RPMI7951 (cell line): ENCODE measurements at places on chromosomes 1 and 21. TPM values are rescaled to one million over a fixed set of nuclear protein-coding genes. Genes with fewer than 3 reads are reported as not detected.

Gene TPTE
- total RNA-seq, result 2.4 and 3.1 TPM in 2 replicates

Gene AADACL3
- not detected in 2 replicates for total RNA-seq

Gene MATN1
- 0.20 and 0.48 TPM in 2 replicates for total RNA-seq

Gene F13B
- 0.24 TPM in 1 of 2 replicates, not detected in the other for total RNA-seq

Gene ACOT11
- 0.39 and 0.60 TPM in 2 replicates for total RNA-seq

Gene LCE6A
- not detected in 2 replicates for total RNA-seq

Gene EDARADD
- 0.49 and 1.7 TPM in 2 replicates for total RNA-seq

Gene SLC25A34
- 0.12 and 0.29 TPM in 2 replicates for total RNA-seq

Gene SLAMF1
- 0.12 TPM in 1 of 2 replicates, not detected in the other for total RNA-seq

Gene PEX19
- total RNA-seq, result 29.2 and 35.6 TPM in 2 replicates

Gene TFF2
- not detected in 2 replicates for total RNA-seq

DNA sequence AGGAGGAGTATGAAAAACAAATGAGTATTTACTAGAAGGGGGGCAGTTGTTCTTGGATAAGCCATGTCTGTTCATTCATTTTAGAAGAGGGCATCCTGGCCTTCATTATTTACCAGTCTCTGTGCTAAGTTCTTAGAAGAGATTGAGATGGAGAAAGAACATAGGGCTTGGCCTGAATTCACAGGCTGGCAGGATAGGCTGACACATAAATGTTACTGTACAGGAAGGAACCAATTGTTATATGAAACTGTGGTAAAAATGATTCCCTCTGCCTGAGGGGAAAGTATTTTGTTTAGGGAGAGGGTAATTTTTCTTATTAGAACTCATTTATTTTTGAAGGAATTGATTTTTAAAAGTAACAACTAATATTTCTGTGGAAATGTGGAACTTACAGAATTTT is 99.5 kb downstream of the MAN1A2 start:
- no peak for DNase-seq

DNA sequence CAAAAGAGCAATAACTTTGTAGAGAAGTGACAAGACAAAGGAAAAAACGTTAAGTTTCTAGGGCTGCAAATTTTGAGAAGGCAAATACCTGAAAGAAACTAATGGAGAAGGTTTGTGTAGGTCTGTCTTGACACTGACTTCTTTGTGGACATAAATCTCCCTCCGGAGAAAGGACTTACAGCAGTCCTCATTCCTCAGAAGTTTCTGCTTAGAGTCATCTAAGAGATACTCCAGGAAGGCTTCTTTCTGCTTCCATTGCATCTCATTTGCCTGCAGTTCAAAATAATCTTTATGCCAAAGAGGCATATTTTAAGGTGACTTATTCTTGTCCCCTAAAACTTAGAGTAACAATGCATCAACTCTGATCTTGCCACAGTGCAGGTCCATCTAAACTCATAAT is 4.4 kb upstream of the C4BPB start:
- DNase-seq, result no peak

GRCh38 chr21:45551316-45551715 is 9.1 kb upstream of the SLC19A1 start:
- DNase-seq, result peak; percentile 72

DNA sequence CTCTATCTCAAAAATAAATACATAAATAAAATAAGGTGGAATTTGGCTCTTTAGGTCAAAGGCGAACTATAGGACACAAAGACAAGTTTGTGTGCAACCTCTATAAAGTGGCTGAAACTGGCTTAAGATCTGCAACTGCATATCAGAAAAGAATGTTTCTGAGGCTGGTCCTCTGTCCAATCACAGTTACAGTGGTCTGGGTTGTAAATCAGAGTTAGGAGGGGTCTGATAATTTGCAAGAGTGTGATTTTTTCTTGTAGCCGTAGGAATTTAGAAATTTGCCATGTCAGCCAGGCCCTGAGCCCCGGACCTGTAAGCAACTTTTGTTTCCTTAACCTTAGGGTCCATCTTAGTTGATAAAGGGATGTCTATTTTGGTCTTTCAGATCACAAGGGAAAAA is 27.8 kb downstream of the CMPK1 start:
- no peak for DNase-seq

GRCh38 chr1:243475966-243476365 is 220.1 kb downstream of the SDCCAG8 start:
- peak; percentile 61 for DNase-seq

DNA sequence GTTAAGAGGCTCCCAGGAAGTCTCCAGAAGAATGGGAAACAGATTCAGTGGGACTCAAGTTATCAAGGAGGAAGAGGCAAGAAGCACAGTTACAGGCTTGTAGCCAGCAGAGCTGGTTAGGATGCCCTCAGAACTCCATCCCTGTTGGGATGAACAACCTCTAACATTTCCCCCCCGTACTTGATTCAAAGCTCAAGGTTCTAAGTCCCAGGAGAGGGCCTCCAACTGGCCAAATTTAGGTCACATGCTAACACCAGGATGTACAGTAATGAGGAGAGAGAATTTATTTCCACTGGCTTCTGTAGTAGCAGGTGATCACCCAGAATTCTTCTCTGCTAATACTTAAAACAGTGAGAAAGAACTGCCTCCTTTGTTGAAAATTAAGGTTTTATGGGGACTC is 22.3 kb upstream of the HSPA13 start:
- DNase-seq, result no peak

GRCh38 chr1:160437432-160438316 is 37.3 kb downstream of the VANGL2 start:
- DNase-seq, result no peak

GRCh38 chr1:206555473-206555935 is 48.2 kb downstream of the RASSF5 start:
- no peak for DNase-seq

GRCh38 chr1:227010645-227011044 is 70.6 kb downstream of the COQ8A start:
- DNase-seq, result no peak

DNA sequence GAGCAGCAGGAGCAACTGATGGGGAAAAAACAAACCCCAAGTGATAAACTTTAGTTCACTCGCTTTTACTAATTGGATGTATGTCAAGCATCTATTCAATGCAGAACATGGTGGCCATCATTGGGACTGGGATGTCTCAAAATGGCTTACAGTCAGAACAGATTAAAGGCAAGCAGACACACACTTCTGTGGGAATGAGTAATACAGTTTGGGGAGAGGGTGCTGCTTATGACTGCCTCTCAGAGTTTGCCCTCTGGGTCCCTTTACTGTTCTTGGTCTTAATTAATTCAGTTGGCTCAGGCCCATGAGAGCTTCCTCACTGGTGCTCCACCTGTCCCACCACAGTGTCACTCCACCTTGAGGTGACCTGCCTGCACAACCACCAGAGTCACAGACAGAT is 119.5 kb downstream of the TBX19 start:
- no peak for DNase-seq

- DNase-seq, result peak; percentile 46
Observed at GRCh38 chr1:89523572-89524368, 859 bp upstream of the LRRC8B start.

DNA sequence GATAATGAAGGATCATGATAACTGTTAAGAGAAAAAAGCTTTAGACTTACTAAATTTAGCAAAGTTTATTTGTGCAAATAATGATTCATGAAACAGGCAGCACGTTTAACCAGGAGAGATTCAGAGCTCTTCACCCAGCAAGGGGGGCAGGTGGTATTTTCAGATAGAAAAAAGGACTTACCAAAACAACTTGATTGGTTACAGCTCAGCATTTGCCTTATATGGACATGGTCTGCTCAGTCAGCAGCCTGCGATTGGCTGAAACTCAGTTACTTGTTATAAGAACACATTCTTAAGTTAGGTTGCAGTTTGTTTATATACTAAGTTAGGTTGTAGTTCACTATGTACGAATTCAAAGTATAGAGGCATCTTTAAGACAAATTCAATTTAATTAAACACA is 165.6 kb downstream of the DUSP10 start:
- peak; percentile 49 for DNase-seq

DNA sequence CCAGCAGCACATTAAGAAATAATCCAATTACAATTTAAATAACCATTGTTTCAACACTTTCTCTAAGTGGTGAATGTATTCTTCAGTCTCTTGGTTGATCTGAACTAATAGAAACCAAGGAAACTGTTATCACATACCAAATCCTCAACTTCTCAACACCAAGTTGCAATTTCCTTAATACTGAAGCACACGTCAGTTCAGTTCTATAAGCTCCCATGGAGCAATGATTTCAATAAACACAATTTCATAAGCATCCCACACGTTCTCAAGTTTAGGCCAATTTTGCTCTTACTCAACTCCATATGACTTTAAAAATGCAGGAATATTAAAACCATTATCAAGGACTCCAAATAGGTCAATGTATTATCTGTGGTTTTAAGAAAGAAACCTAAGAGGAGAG is 5.8 kb upstream of the ERG start:
- DNase-seq, result no peak

DNA sequence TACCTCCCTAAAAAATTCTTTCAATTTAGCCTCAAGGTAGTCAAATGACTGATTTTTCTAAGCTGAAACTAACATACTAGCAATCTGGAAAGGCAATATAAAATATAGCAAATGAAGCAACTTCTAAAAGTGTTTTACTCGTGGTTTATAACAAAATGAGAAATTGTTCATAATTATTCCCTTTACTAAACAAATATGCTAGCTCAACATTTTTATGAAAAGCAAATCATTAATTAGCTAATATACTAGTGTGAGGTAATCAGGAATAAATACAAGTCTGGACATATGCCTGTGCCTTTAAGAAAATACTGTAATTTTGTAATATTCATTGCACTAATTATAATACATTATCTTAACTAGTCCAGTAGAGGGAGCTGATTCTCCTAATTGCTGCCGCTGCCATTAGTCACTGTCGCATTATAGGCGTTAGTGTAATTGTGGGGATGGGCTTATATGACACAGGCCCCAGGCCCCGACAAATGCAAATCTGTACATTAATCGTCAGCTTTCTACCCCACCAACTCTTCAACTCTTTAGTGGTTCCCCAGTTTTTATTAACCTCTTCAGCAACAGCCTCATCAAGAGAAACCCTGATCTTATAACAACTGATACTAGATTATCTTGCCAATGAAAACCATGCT is 160.9 kb downstream of the GABPA start:
- peak; percentile 14 for DNase-seq

DNA sequence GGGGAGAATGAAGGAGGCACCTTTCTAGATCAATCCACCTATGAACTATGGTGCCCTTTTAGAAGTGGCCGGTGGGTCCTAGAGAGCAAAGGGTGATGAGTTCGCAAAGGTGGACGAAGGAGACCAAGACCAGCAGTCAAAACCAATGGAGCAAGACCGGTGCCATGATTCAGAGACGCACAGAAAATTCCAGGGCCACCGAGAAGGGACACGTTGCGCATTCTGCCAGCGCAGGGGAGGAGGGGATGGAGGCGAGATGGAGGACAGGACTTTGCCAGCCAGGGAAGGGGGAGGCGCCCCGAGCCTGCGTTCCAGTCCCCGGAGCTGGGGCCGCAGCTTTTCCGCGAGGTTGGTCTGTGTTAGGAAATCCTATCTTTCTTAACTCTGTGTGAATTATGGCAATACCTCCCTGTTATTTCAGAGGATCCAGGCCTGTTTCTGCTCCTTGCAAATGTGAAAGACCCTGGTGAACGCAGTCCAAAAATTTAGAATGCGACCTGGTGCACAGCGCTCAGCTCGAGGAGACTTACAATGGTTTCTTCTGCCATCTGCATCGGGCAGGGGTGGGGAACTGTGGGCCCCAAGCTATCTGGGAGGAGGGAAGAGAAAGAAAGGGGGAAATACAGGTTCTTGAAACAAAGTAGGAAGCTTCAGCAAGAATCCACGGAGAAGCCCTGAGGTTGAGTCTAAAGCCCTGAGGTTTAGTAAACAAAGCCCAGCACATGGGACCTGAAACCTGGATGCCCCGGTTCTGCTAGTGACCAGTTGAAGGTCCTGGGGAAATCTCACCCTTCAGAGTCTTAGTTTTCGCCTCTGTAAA is 129.4 kb downstream of the MRPS6 start:
- no peak for DNase-seq

GRCh38 chr1:21174654-21175323 is 1.9 kb downstream of the EIF4G3 start:
- DNase-seq, result peak; percentile 40

GRCh38 chr1:211476200-211476849 is 15.6 kb downstream of the RD3 start:
- DNase-seq, result peak; percentile 55

DNA sequence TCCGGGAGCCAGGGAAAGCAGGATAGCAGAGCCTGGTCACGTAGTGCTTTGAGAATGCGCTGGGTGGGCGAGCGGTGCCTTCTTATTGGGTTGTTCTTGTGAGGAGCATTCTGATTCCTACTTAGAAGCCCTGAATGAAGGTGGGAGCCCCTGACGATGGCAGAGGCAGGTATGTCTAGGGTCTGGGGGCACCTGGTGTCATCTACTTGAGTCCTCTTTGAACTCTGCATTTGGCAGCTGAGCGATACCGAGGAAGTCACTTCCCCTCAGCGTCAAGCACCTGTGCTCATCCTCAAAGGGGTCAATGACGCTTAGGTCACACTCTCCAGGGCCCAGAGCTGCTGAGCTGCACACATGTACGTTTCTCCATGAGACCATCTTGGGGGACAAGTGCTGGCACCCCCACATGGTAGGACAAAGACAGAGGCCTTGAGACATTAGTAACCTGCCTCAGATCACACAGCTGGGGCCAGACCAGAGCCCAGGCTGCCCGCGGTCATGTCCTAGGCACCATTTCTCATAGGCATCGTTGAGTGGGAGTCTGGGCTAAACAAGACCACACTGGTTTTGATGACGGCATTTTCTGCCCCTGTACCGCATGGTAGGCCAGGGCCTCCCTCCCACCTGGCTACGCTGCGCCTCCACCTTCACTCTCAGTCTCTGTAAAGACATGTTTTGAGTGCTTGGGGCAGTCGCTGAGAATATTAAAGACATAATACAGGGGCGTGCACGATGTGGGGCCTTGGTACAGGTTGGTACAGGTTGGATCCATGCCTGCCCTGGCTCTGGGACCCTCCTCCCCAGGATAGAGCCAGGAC is 69.1 kb upstream of the ABCG1 start:
- DNase-seq, result no peak

GRCh38 chr1:224681816-224682215 is 65.7 kb downstream of the CNIH3 start:
- DNase-seq, result no peak

GRCh38 chr1:24754229-24754628 is 9.0 kb downstream of the CLIC4 start:
- peak; percentile 76 for DNase-seq

GRCh38 chr1:87176514-87176913 is 152.2 kb upstream of the LMO4 start:
- no peak for DNase-seq

- DNase-seq, result no peak
Observed at GRCh38 chr1:239725933-239726332, 339.6 kb downstream of the CHRM3 start.

DNA sequence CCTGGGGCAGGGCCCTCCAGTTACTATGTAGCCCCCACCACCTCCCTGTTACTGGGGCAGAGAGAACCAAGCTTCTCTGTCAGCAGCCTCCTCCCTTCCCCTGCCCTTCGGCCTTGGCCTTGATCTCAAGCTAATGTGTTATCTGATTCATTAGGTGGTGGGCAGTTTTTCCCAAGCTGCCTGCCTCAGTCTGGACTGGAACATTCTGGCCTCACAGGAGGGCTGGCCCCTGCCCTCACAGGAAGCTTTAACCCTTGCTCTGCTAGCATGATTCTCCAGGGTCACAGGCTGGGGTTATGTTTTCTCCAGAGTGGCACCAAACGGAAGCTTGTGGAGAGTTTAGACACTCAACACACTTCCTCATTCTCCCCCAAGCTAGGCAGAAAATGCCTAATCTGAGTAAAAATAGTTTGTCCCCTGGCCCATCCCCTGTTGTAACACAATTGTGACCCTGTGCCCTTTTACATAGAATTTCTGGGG is 37.2 kb upstream of the SLC6A9 start:
- no peak for DNase-seq

- DNase-seq, result no peak
Observed at GRCh38 chr1:184740344-184740743, 14.3 kb downstream of the EDEM3 start.
